GF-D8 (cell line): ENCODE measurements at places on chromosomes 16 and 17.

DNA sequence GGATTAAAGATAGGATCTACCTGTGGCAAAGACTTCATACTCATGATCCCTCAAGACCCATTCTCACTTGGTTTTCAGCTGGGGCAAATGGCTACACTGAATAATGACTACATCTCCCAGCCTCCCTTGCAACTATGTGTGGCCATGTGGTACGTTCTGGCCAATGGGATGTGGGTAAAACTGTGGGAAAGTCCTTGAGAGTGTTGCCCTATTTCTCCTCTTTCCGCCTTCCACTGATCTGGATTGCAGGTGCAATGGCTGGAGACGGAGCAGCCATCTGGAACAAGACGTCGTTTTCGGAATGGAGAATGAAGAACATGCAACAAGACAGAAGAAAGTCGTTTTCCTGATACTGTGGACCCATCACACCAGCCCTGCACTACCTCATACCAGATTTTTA lies 48.5 kb downstream of the HAPSTR1 start:
- no peak for DNase-seq

- no peak for DNase-seq
Measured at GRCh38 chr17:12789481-12790248, at the start of gene ARHGAP44. TSS of gene ARHGAP44 (plus strand) at chr17:12789498. CDS start at chr17:12789839, 341 bp downstream.

DNA sequence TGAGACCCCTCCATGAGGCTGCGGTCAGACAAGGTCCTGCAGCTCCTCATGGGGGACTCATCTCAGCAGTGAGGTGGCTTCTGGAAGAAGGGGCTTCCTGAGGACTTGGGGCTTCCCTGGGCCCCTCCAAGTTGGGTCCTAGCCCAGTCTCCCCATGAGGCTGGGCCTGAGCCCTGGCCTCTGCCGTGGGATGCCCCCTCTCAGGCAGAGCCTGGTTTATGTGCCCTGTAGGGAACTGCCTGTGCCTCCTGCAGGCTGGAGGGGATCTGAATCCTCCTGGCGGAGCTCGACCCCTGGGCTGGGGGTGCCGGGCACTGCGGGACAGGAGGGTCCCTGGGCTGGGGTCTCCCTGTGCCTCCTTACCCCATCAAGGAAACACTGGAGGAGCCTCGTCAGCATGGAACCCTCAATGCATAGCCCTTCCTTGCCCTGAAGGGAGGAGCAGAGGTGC lies 45.8 kb downstream of the TNFRSF13B start:
- no peak for DNase-seq

DNA sequence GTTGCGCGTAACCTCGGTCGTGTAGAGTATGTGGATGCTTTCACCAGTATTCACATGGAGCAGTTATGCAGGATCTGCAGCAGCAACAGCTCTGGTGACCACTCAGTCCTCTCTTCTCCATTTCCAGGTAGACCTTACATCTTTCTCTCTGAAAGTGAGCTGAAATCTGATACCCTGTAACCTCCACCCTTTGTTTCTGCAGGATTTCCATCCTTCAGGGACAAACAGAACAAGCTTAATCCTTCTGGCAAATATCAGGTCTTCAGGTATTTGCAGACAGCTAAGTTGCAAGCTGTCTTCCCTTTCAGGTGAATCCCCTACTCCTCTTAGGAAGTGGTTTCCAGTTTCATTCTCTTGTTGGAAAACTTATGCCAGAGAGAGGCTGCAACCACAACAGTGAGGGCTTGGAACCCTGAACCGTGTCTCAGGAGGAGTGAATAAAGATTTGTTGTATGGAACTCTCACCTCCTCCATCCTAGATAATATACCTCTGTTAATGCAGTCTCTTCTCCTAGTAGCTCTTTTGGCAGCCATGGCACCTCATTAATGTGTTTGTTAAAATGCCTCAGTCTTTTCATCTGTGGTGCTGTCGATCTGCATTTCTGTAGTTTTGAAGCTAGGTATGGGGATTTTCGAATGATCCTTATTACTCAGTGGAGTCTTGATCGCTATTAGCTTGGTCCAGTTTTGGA lies 172.5 kb downstream of the PRKCA start:
- DNase-seq, result no peak

- no peak for DNase-seq
Measured at GRCh38 chr16:55576384-55576783, 9.9 kb downstream of the CAPNS2 start.

GRCh38 chr16:89571636-89572035 lies 3.9 kb upstream of the CPNE7 start:
- DNase-seq, result no peak

DNA sequence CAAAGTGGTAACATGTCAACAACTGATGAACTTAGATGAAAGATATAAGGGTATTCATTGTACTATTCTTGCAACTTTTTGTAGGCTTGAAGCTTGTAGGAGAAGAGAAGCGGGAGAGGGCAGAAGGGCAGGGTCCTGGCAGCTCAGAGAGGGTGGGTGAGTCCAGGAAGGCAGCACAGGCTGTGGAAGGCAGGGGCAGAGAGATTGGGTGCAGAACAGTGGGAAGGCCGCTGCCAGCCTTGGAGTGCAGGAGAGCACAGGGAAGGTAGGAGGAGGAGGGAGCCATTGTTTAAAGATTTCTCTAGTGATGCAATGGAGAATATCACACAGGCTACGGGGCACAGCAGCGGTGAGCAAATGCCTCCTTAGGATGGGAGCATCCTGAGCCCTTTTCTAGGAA lies 104.3 kb downstream of the N4BP1 start:
- no peak for DNase-seq
